ENCODE measurements at places on chromosomes 7 and 10.

DNA sequence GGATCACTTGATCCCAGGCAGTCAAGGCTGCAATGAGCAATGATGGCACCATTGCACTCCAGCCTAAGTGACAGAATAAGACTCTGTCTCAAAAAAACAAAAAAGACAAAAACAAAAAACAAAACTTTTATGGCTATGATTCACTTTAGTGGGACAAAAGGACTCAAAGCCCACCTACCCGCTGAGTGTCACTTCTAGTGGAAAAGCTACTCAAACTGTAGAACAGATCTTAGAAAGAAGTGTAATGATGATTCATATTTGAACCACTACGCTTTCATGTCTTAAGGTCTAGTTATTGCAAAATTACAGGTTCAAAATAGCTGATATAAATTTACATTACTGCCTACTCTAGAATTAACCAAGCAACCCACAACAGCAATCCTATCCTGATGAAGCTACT is 47.1 kb upstream of the OTUD1 start:
- no peak for DNase-seq

DNA sequence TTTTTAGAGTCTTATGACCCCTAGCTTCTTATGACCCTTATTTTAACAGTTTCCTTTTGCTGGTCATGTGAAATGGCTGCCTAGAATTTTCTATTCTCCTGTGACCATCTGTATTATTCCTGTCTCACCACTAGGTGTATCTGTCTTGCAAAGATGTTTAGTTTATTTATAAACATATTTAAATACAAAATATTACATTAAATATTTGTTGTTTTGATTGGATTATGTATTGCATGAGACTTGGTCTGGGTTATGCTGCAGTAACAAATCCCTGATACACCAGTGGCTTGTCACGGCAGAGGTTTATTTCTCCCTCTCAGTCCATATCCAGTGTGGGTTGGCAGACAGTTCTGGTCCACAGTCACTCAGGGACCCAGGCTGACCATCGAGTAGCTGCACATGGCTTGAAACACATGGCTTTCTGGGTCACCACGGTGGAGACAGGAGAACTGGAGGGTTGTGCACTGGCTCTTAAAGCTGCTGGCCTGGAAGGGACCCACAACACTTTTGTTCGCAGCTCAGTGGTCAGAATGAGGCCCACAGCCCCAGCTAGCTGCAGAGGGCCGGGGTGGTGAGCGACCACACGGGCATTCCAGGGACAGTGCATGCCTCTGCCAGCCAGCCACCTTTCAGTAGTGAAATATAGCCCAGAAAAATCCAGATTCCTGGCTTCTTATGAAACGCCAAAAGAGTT is 7.4 kb downstream of the RASSF4 start:
- no peak for DNase-seq

GRCh38 chr10:33193701-33194521 is 140.6 kb downstream of the NRP1 start:
- DNase-seq, result no peak

- DNase-seq, result no peak
Measured at GRCh38 chr7:82441669-82442478, 1.7 kb downstream of the CACNA2D1 start.

DNA sequence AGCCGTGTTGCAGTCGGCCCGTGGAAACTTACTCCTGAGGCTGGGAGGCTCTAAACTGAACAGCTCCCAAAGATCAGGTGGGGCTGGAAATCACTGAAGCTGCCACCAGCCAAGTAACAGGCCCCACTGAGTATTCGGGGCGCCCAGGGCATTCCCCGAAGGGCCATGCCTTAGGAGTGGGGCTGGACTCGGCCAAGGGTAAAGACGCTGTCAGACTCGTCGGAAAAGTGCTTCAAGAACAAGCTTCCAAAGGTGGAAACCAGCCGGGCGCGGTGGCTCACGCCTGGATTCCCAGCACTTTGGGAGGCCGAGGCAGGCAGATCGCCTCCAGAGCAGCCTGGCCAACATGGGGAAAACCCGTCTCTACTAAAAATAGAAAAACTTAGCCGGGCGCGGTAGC is 102.8 kb downstream of the GALNT11 start:
- DNase-seq, result no peak

GRCh38 chr10:129500617-129501339 is 33.7 kb downstream of the MGMT start:
- no peak for DNase-seq

DNA sequence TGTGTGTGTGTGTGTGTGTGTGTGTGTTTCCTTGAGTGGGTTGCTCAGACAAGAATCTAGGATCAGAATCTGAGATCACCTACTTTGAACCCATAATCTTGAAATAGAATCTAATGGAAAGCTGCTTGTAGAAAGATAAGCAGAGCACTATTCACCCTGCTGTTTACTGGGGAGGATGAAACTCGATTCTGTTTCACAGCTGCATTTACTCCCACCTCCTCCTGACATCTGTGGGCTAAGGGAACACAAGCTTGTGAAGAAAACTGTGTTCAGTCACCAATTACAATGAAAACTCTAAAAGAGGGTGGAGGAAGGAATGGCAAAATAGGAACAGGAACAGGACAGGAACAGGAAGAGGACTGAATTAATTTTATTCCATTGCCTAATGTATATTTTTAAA is 269.5 kb downstream of the TSPAN12 start:
- DNase-seq, result no peak

- DNase-seq, result no peak
Measured at GRCh38 chr10:117689566-117689965, 147.0 kb downstream of the EMX2 start.

- DNase-seq, result no peak
Measured at GRCh38 chr7:129115676-129116075, 28.8 kb upstream of the TSPAN33 start.

- no peak for DNase-seq
Measured at GRCh38 chr10:36759141-36759805, 366.1 kb upstream of the ANKRD30A start.

DNA sequence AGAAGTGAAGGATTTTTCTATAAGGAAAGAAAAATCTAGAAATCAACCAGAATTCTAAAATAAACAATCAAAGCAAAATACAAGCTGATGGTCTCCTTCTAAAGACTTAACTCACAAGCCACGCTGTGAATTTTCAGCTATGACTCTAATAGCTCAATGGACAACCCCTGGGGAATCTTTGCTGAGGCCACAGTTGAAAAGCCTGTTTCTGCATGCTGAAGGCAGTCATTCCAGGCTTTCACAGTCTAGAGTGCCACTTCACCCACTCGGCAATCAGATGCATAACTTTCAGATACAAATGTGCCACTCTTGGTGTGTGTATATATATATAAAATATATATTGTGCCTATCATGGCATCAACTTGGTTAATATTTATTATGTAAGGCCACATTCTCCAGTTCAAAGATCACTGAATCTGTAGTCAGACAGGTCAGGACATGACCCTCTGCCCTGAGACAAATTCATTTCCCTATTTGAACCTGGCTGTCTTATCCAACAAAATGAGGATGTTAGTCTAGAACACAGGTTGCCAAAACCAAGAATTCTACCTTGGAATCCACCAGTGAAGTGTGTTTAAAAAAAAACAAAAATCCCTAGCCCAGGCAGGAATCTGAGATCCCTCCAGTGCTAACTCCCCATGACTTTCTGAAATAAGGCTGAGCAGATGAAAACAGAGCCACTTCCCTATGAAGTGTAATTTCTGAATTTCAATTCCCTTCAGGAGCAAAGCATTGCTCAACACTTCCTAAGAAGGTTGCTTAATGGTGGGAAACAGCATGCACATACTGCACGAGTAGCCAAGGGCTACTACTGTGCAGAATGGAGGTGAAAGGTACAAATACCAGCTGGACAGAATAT is 9.9 kb downstream of the LIPA start:
- DNase-seq, result no peak

GRCh38 chr10:32577448-32577847 is 131.5 kb downstream of the CCDC7 start:
- DNase-seq, result no peak

DNA sequence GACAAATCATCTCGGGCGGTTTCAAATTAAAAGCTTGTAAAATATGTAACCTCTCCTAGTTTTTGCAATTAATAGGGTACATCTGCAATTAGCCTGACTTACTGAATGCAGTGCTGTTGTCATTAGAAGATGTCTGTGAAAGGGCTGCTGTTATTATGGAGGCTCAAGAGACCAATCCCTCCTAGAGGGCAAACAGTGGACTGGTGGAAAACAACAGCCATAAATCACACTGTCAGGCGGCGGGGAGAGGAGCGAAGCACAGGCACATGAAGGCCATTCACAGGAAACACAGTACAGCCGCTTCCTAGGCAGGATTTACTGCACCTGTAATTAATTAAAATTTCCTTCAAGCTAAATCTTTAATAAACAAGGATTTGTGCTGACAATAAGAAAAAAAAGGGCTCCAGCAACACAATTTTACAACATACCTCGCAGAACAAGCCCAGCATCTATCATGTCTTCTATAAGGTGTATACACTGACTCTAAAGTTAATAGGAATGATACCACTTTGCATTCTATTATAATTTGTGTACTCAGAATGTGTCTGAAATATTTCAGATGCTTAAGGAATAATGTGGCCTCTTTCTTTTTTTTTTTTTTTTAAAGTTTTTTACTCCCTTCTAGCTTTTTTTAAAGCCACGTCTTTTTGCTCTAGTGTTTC is 50.7 kb downstream of the ERCC6 start:
- DNase-seq, result no peak

- no peak for DNase-seq
Measured at GRCh38 chr10:79610601-79611191, at the start of gene SFTPA1. Gene SFTPA1 (plus strand): TSS chr10:79610939. CDS start chr10:79611826, 887 bp downstream.

DNA sequence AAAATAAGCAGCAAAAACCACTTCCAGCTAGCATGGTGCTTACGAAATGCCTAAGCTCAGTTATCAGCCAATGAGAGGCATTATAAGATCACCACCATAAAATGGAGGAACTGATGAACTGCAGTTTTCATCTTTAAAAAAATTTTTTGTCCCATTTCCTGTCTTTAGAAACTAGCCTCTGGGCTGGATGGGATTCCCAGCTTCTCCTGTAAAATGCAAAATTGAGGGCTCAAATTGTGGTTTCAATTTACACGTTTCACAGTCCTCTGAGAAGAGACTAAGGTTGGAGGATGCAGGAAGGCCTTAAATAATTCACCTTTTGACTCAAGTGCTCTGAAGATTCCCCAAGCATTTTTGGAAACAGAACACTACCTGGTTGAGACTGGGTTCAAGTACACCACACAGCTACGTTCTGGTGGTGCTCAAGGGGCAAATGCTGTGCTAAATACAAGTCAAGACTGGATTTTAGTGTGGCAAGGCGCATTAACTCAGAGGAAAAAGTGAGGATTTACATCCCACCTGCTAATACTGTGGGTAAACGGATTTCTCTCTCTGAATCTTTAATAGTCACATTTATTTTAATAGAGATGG is 951 bp downstream of the ZNF25 start:
- DNase-seq, result no peak

DNA sequence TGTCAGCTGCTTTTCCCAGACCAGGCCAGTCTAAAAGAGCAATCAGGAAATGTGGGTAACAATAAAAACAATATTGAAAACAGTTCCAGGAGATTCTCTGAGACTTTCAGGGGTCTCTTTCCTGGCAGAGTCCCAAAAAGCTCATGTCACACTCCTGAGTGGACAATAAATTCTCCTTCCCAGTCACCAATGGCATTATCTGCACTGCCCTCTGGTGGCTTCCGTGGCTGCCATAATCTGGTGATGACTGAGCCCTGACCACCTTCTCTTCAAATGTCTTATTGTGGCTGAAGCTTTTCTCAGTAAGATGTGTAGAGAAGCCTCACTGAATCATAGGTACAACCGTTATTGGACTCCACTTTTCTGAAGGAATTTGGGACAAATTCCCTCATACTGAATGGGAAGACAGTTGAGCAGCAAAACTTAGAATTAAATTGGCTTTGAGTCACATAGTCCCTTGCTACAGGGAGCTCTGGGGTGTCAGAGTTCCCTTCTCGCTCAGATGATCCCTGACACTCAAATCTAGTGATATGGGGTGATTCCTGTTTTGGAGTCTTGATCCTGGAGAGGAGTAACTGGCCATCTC is 24.4 kb upstream of the ASAH2 start:
- no peak for DNase-seq

DNA sequence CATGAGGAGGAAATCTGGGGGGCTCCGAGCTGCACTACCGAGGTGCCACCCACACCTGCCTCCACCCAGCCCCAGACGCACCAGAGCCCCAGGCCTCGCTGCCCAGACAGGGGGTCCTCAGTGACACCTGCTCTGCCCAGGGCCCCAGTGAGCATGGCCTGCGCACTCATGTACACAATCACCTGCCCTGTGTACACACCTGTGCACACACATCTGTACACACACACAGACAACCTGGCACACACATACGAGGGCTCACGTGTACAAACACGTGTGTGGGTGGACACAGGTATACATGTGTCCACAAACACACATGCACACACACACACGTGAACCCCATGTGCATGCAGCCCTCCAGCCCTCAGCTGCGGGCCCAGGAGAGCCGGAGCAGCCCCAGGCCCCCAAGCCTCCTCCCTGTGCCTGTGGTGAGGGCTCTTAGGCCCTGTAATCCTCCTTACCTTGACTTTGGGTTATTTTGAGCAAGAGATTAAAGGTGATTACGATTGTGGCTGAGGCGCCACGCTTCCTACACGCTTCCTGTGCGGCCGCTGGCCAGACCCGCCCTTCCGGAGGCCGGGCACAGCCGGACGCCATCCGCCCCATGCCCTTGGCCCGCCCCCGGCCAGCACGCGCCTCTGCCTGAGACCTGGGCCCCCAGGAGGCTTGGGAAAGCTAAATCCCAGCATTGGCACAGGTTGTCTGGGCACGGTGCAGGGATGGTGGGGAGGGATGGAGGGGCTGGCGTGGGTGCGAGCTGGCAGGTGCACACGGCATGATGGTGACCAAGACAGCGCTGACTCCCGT is 71.9 kb downstream of the ELFN1 start:
- DNase-seq, result no peak

- DNase-seq, result no peak
Measured at GRCh38 chr7:99375070-99375807, 709 bp downstream of the ARPC1B start.

GRCh38 chr7:154302380-154302779 is 250.2 kb downstream of the DPP6 start:
- DNase-seq, result no peak

DNA sequence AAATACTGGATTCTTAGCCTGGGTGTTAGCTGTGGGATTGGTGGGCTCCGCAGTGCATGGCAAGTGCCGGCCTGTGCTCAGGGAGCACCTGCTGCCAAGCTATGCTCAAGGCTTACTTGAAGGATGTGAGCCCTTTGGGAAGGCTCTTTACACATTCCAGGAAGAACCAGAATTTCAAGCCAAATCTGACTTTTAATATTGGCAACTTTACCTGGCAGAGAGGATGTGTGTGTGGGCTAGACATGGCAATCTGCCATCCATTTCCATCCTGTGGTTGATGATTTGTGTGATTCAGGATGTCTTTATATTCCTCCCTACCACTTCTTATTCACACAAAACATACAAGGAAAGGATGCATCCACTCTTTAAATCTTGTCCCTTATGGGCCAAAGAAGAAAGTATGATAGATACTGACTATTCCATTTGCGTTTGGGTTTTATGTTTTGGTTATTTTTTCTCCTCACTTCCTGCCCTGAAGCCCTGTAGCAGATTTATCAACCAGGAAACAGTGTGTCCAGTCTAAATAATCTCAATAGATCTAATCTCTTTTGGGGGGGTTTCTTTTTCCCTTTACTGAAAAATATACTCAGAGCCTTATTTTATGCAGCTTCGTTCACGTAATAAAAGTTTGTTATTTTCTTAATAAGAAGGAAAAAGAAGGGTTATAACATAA is 247.1 kb downstream of the COBL start:
- no peak for DNase-seq

Measured in activated CD8-positive, alpha-beta memory T cell treated with anti-CD3 and anti-CD28 coated beads for 48 hours (primary cell).